ENCODE measurements at places on chromosomes 6 and 20.

DNA sequence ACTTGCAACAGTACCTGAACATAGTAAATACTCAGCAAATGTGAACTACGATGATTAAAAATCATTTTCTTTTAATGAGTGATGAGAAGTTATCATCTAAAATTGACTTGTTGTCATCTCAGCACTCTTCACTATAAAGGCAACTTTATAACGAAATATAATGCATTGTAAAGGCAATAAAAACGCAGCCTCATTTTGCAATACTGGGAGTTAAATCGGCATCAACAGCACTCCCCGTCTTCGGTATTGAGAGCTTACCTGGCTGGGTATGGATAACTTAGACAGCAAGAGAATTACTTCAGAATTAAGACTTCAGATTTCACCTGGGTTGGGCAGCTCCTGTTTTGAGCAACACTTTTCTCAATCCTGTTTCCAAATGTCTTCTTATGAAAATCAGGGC, 20.8 kb downstream of the NKX2-2 start:
- DNase-seq = no peak

GRCh38 chr20:45395114-45395415, 13.0 kb upstream of the DBNDD2 start:
- DNase-seq = no peak

DNA sequence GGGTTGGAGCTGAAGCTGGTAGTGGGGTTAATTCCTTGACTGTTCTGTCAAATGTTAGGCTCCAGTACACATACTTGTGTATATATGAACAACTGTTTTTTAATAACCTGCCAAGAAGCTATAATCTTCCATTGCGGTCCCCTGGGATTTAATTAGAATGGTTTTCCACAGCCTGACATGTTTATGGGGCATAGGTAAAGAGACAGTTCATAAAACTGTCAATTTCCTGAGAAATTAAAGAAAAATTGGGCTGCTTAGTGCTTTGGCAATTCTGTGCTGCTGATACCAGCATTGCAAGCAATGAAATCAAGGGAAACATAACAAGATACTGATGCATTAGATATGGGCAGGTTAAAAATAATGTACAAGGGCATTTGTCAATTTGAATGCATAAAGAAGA, 314.1 kb upstream of the SLC35B3 start:
- DNase-seq = no peak

GRCh38 chr6:34671367-34671766, 25.2 kb downstream of the ILRUN start:
- no peak for DNase-seq

DNA sequence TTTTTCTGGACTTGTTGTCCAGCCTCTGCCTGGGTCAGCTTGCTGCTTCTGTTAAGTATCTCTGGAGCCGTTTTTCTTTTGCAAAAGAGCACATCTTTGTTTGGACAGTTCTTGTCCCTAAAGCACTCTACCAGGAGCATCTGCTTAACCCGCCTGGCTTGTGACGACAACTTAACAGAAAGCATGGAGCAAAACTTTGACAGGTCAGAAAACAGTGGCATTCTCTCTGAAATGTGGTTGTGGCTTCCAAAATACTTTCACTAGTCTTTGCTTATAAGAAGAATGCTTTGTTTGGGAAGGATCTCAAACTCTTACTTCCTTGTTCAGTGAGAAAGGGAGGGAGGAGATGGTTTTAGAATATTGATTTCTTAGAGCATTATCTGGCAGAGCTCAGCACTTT, 47.6 kb downstream of the CD109 start:
- DNase-seq = no peak

- no peak for DNase-seq
Measured at GRCh38 chr20:62508641-62509051, 32.9 kb upstream of the GATA5 start.

- no peak for DNase-seq
Measured at GRCh38 chr6:107616775-107617174, 126.9 kb downstream of the SOBP start.

GRCh38 chr6:42774201-42774600, 7.7 kb upstream of the BICRAL start:
- no peak for DNase-seq

- DNase-seq = no peak
Measured at GRCh38 chr6:28817808-28818145, 106.0 kb downstream of the TRIM27 start.

- DNase-seq = no peak
Measured at GRCh38 chr6:118649918-118650581, 1.3 kb downstream of the CEP85L start.

- DNase-seq = peak; percentile 92
Measured at GRCh38 chr6:138099832-138100231, 7.4 kb downstream of the PERP start.

DNA sequence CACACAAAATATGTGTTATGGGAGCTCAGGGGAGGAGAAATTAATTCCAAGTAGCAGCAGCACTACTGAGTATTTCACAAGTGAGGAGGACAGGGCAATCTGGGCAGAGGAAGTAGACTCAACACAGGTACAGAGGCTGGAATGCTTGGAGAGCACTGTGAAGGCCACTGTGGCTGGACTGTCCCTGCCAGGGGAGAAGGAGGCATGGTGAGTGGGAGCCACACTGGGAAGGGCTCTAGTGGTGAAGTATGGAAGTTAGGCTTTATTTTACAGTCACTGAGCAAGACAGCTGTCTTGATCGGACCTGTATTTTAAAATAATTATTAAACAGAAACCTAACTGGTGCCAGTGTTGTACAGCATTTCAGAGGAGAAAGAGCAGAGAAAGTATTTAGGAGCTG, 28.8 kb downstream of the FAM229B start:
- DNase-seq = no peak

GRCh38 chr6:50608421-50608820, 104.9 kb upstream of the TFAP2D start:
- DNase-seq = no peak

DNA sequence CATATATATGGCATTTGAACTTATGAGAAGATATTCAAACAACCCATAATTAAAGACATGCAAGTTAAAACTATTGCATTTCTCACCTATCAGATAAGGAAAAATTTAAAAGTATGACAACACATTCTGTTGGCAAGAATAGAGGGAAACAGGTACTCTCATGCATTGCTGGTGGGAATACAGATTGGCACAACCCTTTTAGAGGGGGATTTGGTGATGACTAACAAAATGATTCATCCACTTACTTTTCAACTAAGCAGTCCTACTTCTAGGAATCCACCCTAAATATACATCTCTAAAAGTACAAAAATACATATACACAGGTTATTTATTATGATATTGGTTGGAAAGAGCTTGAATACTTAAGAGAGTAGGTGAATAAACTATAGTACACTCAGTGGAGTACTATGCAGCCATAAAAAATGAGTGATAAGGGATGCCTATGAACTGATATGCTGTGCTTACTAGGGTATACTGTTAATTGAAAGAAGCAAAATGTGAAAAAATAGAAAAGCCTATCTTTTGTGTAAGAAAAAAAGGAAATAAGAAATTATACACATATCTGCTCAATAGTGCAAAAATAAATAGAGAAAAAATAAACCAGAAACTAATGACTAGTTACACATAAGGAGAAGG, 42.2 kb downstream of the ADAT2 start:
- no peak for DNase-seq

GRCh38 chr20:21693322-21693721, 12.1 kb upstream of the PAX1 start:
- DNase-seq = no peak

DNA sequence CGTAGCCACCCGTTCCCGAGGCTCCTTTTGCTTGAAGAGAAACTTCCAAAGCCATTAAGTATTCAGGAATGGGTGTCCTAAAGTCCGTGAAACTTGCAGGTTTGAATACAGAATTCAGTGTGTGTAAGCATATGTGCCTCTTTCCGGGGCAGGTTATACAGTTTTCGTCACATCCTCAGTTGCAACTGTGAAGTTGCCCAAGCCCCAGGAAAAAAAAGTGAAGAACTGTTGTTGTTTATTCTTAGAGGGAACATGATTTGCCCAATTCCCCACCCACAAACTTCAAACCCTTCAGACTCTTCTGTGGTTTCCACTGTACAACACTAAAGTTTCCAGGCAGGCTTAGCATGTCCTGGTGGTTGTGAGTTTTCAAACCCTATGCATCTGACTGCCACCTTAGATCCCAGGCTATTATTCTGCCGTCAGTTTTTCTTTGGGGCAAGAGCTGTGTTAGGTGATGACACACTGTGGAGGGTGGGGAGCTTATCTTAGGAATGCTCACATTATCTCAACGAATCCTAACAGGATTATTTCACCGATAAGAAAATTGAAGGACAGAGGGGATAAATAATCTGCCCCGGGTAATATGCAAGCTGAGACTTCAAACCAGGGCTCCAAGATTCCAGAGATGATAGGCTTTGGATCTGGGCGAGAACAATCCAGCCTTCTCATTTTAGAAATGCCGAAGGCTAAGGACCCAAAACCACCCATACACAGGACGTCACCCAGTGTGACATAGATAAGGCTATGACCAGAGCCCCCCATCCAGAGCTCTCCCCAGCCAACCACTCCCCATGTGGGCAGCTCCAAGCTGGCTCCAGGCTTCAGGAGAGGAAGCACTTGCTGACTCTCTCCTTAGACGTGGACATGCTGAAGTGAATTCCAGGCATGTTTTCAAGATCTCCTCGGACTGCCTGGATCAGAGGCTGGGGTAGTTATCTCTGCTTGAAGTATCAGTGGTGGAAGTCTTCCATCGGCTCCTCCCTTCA, 81.7 kb upstream of the AFDN start:
- DNase-seq = no peak

DNA sequence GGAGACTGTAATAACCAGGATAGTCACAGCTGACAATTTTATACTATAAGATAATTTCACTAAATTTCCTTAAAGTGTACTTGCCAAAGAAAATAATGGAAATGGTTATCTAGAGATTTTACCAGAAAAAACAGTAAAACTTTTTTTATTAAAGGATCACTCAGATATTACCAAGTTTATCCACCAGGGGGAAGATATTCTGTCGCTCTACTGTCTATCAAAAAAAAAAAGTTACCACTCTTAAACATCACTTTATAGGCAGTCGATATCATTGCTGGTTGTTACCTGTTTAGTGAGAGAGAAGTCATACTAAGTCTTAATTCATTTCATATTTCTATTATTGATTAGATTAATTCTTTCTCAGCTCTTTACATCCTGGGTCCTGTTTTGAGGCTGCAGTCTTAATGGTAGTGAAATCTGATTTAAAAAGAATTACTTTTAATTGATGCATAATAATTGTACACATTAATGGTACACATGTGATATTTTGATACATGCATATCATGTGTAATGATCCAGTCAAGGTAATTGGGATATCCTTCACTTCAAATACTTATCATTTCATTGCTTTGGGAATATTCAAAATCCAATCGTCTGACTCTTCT, 18.9 kb downstream of the L3MBTL3 start:
- no peak for DNase-seq

- DNase-seq = no peak
Measured at GRCh38 chr6:17884498-17885478, 102.6 kb downstream of the KIF13A start.

DNA sequence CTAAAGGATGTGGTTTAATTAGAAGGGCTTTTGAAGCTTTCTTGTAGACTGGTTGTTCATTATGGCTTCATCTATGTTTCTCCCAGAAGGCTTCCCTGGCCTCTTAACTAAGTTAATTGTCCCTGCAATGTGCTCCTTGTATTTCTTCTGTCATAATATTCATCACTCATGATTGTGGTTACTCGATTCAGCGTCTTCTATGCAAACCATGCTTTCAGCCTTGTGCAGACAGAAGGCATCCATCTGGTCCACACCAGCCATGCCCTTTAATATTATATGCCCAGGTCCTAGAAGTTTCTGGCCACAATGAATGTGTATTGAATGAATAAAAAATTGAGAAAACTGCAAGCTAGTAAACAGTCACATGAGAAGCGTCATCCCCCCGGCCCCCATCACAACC, 163.2 kb downstream of the KHDC1L start:
- no peak for DNase-seq

GRCh38 chr20:20741087-20742045, 28.9 kb upstream of the RALGAPA2 start:
- DNase-seq = no peak

GRCh38 chr20:31549513-31549880, 35.3 kb downstream of the HM13 start:
- DNase-seq = no peak

DNA sequence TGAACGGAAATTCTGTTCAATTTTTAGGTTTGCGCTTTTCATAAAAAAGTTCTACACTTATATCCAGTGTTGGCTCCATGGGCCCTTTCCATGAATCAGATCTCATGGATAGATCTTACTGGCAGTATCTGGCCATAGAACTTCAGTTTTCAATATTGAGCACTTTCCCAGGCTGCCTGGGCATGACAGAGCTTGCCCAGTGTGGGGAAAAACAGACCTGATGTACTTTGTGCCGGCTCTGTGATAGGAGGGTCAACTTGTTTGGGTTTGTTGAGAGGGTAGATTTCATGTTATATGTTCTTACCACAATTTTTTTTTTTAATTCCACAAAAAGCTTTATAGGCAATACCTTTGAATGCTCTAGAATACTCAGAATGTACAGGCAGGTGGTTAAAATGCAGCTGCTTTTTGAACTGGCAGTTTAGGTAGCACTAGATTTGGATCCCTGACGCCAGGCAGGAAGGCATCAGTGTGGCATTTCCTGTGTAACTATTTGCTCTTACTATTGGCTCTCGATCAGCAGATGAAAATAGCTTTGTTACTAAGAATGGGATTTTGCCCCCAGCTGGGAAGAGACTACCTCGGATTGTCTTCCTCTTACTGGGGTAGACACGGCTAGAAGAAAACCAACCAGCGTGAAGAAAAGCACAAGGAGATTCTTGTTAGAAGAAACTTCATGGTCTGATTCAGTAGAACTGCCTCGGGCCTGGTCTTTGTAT, 404.9 kb upstream of the SOX4 start:
- no peak for DNase-seq

DNA sequence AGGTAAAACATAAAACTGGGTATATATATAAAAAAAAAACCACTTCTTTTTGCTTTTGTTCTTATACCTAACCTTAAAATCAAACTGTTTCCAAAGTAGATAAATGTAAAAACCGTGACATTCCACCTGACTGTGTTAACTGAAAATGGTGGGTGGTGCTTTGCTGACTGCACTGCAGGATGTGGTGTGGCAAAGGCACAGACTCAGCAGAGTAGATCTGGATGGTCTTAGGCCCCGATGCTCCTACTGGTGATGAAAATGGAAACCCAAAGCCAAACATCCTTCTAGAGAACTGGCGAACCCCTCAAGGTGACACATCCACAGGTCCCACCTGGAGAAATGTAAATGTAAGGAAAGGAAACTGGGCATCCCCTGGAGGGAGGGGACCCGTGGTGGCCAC, 8.9 kb downstream of the TGIF2 start:
- no peak for DNase-seq

DNA sequence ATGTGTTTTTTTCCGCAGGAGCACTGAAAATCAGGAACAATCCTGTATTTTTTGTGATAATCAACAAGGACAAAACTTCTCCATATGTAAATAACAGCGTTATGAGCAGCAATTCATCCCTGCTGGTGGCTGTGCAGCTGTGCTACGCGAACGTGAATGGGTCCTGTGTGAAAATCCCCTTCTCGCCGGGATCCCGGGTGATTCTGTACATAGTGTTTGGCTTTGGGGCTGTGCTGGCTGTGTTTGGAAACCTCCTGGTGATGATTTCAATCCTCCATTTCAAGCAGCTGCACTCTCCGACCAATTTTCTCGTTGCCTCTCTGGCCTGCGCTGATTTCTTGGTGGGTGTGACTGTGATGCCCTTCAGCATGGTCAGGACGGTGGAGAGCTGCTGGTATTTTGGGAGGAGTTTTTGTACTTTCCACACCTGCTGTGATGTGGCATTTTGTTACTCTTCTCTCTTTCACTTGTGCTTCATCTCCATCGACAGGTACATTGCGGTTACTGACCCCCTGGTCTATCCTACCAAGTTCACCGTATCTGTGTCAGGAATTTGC, at the start of gene TAAR6:
Gene TAAR6, plus strand, starts transcription at position 102 of the 557 bp plus-strand sequence. Its CDS starts 0 bp downstream, at position 102.
- DNase-seq = no peak

GRCh38 chr20:63831646-63831992, 555 bp upstream of the ZBTB46 start:
- no peak for DNase-seq

Measured in AG09309 (cell line).